AG04449 (cell line): ENCODE measurements at places on chromosomes 4 and X.

DNA sequence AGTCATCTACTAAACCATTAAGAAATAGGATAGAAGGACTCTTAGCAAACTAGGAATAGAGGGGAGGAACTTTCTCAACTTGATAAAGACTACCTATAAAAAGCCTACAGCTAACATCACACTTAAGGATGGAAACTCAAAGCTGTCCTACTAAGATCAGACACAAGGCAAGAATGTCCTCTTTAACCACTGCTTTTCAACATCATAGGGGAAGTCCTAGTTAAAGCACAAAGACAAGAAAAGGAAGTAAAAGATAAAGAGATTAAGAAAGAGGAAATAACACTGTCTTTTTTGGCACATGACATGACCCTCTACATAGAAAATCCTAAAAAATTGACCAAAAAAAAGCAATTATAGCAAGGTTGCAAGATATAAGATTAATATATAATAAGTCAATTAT lies 136.6 kb downstream of the FBXW7 start:
- no peak for DNase-seq

DNA sequence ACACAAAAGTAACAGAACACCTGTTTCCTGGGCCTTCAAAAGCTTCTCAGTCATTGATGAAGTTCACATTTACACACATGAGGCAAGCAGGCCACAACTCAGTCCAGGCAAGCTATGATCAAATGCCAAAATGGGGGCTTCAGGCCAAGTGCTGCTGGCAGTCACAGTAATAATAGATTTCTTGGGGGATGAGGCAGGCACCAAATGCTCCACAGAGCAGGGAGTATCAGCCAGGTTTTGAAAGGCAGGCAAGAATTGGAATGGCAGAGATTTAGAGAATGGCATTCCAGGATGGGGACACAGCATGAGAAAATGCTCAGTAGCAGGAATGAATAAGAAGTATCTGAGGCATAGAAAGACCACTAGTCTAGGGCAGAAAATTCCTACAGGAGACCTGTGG lies 52.8 kb downstream of the GRIA3 start:
- DNase-seq: no peak

- no peak for DNase-seq
These were observed 515.0 kb downstream of the CFAP47 start for GRCh38 chrX:36434522-36434921.

DNA sequence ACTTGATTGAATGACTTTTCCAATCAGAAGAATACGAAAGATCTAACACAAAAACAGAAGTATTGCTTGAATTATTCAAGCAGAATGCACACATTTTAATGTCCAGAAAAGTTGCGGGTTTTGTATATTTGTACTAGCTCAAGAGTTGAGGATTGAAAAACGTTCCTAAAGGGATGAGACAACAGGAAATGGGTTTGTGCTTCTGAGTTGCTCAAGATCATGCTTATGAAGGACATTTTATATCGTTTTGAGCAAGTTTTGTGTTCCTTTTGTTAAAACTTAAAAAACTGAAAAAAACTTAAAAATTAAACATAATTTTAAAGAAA lies 353 bp upstream of the SMIM10 start:
- DNase-seq: no peak

GRCh38 chrX:143082537-143082936 lies 56.8 kb downstream of the SPANXN4 start:
- DNase-seq: no peak

GRCh38 chr4:158046345-158046744 lies 126.5 kb downstream of the GASK1B start:
- DNase-seq: no peak

DNA sequence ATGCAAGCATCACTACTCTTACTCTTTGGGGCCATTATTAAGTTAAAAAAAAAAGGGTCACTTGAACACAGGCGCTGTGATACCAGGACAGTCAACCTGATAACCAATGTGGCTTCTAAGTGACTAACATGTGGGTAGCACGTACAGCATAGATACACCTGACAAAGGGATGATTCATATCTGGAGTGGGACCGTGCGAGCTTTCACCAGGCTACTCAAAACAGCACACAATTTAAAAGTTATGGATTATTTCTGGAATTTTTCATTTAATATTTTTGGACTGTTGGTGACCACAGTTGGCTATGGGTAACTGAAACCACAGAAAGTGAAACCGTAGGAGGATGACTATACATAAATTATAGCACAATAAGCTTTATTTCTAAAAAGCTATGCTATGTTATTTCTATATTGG lies 113.8 kb upstream of the STIM2 start:
- DNase-seq: no peak

- DNase-seq: no peak
These were observed 11.0 kb downstream of the BMX start for GRCh38 chrX:15511563-15511962.

GRCh38 chr4:16116019-16116418 lies 32.2 kb upstream of the PROM1 start:
- DNase-seq: no peak

- DNase-seq: no peak
These were observed 123.2 kb upstream of the IGFBP7 start for GRCh38 chr4:57233386-57233785.

DNA sequence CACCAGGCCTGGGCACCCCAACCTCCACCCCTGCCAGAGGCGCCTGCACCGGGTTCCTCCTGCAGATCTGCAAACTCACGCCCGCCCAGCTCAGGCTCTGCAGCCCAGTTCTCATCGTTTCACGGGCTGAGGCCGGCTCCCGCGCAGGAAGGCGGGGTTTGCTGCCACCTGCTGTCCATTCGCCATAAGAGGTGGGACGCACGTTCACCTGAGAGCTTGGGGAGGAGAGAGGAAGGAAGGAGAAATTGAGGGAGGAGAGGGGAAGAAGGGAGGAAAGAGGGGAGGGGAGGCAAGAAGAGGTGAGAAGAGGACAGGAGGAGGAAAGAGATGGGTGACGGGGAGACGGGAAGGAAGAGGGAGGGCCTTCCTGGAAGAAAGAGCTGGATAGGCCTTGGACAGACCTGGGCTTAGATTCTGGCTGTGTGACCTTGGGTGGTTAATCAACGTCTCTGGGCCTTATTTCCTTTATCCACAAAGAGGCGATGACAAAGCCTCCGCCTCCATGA lies 114.5 kb downstream of the ADRA2C start:
- DNase-seq: no peak

DNA sequence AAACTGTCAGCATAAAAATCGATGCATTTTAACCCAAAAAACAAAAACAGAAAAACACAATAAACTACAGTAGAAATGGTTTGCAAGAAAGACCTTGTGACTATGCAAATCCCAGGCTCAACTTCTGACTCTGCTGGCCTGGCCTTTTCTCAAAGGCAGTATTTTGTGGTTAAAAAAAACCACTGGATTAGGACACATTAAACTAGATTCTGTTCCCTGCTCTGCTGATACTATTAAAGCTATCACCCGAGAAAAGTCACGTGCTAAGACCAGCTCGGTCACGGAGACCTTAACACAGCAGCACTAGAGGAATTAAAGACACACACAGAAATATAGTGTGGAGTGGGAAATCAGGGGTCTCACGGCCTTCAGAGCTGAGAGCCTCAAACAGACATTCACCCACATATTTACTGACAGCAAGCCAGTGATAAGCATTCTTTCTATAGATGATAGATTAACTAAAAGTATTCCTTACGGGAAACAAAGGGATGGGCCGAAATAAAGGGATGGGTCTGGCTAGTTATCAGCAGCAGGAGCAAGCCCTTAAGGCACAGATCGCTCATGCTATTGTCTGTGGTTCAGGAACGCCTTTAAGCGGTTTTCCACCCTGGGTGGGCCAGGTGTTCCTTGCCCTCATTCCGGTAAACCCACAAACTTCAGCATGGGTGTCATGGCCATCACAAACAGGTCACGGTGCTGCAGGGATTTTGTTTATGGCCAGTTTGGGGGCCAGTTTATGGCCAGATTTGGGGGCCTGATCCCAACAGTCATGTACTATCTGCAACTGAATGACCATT lies 16.1 kb downstream of the CBR4 start:
- DNase-seq: no peak

- no peak for DNase-seq
These were observed 25.1 kb downstream of the SLIT2 start for GRCh38 chr4:20276848-20277247.

DNA sequence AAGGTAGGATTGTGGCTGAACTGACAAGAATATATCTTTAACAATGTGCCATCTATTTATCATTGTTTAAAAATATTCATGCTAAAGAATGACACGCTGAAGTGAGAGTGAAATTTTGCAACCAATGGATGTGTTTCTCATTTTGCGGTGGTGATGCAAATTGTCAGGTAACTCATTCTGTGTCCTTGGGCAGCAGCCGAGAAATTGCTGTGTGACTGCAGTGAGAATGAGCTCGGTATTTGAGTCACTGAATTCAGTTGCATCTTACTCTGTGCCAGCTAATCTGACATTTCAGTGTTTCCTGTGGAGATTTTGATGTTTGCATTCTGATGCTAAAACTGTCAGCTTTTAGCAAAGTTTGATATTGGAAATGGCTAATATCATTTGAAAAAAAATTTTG lies 28.1 kb downstream of the MCUB start:
- no peak for DNase-seq

- DNase-seq: no peak
These were observed 142.5 kb downstream of the CHIC2 start for GRCh38 chr4:53921856-53922255.

GRCh38 chr4:12144051-12144450 lies 715.4 kb upstream of the HS3ST1 start:
- no peak for DNase-seq

GRCh38 chr4:26878794-26879391 lies 18.3 kb downstream of the STIM2 start:
- no peak for DNase-seq

DNA sequence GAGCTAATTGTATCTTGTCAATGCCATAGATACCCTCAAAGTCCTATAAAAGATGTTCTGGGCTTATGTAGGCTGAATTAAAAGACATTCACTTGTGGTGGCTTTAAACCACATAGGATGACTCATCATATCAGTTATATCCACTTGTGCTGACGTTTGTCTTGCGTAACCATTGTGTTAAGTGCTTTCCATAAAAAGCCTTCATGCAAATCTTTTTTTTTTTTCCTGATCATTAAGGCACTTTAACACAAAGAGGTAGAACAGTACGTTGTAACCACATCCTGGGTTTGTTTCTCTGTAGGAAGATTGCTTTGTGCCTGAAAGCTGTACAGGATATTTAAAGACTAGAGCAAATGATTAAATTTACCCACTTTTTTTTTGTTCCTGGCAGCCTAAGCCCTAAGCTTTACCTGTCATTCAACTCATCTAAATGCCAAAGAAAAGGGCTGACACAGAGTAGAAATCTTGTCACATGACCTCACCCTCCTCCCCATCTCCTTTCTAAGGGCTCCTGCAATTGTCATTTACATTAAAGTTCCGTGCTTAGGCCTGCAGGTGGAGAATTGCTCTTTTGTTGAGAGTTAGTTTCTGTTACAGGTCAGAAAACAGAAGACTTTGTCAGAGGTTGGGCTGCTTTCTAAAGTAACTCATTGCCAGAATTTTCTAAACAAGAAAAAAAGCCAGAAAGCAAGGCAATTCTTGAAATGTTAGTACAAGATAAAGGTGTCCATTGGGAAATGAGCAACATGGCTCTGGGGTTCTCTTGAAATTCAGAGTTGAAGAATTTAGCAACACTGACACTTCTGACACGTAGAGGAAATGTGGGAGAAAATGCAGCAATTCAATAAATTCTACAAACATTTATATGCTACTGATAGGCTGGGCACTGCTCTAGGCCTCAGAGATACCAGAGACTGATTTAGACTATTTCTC lies 555.6 kb downstream of the PPARGC1A start:
- peak; percentile 37 for DNase-seq

GRCh38 chr4:173748353-173748752 lies 218.3 kb upstream of the HAND2 start:
- DNase-seq: no peak

- DNase-seq: no peak
These were observed 124.3 kb downstream of the STIM2 start for GRCh38 chr4:26984896-26985295.

- DNase-seq: no peak
These were observed 614.6 kb downstream of the PPP4R3C start for GRCh38 chrX:26848511-26848910.

GRCh38 chr4:182908124-182908523 lies 9.1 kb downstream of the DCTD start:
- no peak for DNase-seq

DNA sequence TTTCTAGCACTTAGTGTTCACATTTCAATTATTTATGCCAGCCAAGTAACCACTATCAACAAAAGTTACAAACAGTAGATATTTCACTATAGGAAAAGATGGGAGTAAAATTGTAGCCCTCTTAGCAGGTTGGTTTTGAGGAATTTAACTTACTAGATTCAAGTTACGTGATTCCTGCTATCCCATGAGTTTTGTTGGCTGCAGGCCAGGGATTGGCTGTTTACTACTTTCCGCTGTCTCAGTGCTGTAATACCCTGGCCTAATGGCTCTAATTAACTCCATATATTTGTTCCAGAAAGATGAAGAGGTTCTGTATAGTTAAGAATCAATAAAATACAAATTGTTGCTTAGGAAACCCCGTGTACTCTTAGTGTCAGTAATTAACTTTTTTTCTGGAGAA lies 55.5 kb upstream of the MAGED1 start:
- no peak for DNase-seq

GRCh38 chr4:40254608-40255392 lies 58.0 kb downstream of the RHOH start:
- no peak for DNase-seq

- DNase-seq: no peak
These were observed 4.7 kb downstream of the BLTP1 start for GRCh38 chr4:122156819-122157218.

GRCh38 chr4:93810340-93810992 lies 18.1 kb upstream of the ATOH1 start:
- DNase-seq: no peak

DNA sequence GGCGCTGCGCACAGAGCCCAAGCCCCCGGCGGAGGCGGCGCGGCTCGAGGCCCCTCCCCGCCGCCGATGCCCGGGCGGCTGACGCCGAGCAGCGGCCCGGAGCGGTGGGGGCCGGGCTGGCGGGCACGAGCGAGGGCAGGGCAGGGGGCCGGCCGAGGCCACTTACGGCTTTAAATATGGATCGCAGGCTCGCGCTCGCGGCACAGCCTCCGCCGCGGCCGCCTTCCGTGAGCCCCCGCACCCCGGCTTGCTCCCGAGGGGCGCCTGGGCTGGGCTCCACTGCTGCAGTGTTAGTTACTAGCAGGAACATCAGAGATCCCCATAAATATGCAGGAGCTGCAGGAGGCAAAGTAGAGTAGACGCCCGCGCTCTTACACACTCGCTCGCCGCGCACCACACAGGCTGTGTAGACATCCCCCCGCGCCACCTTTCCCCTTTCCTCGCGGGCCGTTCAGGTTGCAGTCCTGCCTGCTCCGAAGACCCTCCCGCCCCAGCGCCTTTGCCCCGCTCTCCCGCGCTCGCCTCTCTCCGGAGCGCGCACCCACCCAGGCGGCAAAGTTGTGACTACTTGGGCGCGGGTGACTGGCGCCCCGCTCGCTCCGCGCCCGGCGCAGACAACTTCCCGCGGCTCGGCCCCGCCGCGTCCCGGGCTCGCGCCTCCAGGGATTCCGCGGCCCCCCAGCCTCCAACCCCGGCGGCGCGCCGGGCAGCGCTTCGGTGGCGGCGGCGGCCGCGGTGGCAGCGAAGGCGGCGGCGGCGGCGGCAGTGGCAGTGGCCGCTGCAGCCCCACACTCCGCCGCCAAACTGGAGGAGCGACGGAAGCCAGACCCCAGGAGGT lies 152.0 kb upstream of the SLC4A4 start:
- no peak for DNase-seq

- no peak for DNase-seq
These were observed 82.1 kb downstream of the TASL start for GRCh38 chrX:30495468-30495867.
